ENCODE measurements at places on chromosomes 6 and 20.

DNA sequence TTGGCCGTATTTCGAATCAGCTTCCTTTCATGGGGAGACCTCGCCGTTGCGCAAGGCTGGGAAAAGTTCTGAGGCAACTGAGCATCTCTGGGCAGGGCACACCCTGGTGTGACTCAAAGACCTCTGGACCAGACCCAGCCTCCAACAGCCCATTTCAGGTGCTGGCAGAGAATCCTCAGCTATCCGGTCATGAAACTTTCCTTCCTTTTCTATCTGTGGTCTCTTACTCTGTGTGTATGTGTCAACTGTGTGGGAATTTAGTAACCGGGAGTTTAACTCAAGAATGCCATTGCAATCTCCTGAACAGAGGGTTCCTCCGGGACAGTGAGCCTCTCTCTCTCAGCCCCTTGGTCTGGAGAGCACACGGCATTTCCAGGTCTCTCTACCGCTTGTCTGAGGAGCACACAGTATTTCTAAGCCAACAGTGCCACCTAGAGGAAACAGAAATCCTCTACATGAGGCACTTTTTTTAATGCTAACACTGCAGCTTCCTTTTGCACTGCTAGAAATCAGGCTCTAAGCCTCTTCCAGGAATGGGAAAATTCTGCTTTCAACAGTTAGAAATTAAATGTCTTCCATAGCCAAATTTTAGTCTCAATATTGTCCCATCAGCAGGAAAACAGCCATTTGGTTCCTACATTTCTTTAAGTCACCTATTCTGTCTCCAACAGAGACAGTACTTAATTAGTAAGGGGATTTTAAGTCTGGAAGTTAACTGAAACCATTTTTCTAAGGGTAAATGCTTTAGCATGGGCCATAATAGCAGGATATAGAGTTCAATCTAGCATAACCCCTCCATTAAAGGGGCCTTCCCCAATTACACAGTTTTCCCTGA, 32.7 kb downstream of the PLN start:
- DNase-seq, result peak; percentile 66

GRCh38 chr20:63941282-63942081, 14.7 kb downstream of the UCKL1 start:
- peak; percentile 71 for DNase-seq

GRCh38 chr6:35354361-35355135, 12.2 kb downstream of the PPARD start:
- DNase-seq, result no peak

GRCh38 chr6:168032005-168032760, 34.7 kb downstream of the KIF25 start:
- DNase-seq, result peak; percentile 60

DNA sequence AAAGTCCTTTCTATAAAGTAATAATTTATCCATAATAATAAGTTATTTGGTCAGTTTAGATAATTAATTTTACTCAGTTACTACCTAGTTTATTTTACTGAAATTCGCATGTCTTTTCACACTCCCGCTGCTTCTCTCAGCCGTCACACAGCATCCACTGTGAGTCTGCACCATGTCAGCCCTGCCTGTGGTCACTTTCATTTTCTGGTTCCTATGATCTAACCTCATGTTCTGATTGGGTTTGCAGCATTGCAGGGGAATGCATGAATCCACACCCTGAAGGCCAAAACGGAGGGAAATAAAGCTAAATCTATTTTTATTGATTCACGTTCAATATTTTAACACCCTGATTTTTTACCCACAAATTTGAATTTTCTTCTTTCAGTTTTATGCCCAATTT, 47.4 kb downstream of the PDE10A start:
- no peak for DNase-seq

DNA sequence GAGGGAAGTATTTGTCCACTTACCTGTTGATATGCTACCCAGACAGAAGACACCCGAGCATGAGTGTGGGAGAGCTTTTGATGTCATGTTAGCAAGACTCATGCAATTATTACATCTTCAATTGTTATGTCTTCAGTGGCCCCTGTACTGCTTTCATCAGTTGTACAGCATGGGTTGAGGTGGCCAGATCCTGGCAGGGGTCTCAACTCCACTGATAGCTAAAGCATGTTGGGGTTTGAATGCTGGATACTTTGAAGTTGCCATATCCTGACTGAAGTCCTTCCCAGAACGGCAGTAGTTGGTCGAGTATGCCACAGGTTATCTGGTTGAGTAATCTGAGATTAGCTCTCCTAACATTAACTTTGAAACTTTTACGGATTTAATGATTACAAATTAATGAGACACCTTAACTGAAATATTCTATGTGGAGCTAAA, 46.7 kb downstream of the LRRN4 start:
- peak; percentile 19 for DNase-seq

DNA sequence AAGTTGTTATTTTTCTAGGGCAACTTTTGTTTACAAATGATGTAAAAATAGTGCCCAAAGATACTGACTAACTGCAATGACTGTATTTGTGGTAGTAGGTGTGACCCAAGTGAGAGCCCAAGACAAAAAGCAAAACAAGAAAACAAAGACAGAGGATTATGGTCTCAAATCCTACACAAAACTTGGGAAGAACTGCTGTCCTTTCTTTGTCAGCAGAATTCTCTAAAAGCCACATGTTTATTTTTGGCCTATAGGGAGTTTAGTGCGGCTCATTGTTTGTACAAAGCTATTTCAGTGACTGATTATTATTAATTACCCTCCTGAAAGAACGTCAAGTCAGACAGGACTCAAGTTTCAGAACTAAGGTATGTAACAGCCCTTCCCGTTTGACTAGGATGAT, 509.2 kb upstream of the SLC35B3 start:
- DNase-seq, result no peak

DNA sequence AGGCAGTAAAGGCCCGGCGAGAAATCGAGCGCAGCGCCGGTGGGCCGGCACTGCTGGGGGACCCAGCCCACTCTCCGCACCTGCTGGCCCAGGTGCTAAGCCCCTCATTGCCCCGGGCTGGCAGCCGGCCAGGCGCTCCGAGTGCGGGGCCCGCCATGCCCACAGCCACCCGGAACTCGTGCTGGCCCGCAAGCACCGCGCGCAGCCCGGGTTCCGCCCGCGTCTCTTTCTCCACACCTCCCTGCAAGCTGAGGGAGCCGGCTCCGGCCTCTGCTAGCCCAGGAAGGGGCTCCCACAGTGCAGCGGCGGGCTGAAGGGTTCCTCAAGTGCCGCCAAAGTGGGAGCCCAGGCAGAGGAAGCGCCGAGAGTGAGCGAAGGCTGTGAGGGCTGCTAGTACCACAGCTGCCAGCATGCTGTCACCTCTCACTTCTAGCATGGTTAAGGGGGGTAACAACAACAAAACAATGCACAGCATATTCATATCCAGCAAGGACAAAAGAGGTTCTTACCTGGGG, 11.3 kb upstream of the GMPR start:
- DNase-seq, result no peak

DNA sequence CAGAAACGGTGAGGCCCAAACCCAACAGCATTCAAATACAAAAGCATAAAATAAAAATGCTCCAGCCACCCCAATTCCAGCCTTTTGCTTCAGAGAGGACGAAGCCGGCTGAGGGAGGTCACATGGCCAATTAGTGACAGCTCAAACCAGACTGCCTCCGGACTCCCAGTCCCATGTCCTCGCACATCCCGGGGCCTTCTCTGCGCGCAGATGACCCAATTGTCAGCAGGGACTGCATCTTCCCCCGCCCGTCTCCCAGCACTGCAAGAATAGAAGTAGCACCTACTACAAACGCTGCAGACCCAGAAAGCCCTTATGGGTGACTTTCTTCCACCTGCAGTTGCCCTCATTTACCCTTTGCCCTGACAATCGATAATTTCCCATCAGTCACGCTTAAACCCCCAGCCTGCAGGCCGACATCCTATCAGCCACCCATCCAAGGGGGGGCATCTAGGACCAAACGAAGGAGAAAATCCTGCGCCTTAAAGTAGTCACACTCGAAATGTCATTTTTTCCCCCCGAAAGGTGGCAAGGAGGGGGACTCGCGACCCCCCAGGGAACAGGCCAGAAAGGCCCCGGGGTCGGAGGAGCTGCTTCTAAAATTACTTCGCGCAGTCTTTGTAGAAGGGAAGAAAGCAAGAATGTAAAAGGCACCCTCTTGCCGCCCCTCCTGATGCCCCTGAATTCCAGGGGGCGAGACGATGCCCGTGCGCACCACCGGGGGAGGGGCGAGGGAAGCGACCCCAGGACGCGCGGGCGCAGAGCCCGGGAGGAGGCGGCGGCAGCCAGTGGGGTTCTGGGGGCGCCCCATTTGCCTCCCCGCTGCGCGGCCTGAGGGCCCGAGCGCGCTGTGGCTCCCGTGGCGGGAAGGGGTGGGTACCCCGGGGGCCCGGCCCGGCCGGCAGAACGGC, 792 bp downstream of the SLC23A2 start:
- DNase-seq, result no peak

- DNase-seq, result no peak
Observed at GRCh38 chr20:4942331-4942730, 59.0 kb downstream of the SLC23A2 start.

DNA sequence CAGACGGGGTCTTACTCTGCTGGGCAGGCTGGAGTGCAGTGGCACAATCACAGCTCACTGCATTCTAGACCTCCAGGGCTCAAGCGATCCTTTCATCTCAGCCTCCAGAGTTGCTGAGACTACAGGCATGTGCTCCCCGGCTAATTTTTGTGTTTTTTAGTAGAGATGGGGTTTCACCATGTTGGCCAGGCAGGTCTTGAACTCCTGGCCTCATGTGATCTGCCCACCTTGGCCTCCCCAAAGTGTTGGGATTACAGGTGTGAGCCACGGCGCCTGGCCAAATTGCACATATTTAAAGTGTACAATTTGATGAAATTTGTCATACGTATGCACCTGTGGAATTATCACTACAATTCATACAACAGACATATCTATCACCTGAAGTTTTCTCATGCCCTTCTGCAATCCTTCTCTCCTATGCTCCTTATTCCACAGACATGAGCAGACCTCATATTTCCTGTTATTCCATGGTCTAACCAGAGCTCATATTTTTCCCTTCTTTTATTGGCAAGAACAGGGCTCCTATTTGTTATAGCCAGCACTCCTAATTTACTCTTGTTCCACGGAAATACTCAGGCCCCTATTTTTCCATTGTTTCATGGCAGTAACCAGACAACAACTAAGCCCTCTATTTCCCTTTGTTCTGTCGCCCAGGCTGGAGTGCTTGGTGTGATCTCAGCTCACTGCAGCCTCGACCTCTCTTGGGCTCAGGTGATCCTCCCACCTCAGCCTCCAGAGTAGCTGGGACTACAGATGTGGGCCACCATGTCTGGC, 2.2 kb upstream of the CSTL1 start:
- no peak for DNase-seq

- DNase-seq, result no peak
Observed at GRCh38 chr20:63351811-63352591, 9.1 kb downstream of the CHRNA4 start.

- no peak for DNase-seq
Observed at GRCh38 chr20:48659858-48660257, 167.9 kb downstream of the PREX1 start.

- DNase-seq, result no peak
Observed at GRCh38 chr6:113121571-113121970, 735.6 kb upstream of the MARCKS start.

DNA sequence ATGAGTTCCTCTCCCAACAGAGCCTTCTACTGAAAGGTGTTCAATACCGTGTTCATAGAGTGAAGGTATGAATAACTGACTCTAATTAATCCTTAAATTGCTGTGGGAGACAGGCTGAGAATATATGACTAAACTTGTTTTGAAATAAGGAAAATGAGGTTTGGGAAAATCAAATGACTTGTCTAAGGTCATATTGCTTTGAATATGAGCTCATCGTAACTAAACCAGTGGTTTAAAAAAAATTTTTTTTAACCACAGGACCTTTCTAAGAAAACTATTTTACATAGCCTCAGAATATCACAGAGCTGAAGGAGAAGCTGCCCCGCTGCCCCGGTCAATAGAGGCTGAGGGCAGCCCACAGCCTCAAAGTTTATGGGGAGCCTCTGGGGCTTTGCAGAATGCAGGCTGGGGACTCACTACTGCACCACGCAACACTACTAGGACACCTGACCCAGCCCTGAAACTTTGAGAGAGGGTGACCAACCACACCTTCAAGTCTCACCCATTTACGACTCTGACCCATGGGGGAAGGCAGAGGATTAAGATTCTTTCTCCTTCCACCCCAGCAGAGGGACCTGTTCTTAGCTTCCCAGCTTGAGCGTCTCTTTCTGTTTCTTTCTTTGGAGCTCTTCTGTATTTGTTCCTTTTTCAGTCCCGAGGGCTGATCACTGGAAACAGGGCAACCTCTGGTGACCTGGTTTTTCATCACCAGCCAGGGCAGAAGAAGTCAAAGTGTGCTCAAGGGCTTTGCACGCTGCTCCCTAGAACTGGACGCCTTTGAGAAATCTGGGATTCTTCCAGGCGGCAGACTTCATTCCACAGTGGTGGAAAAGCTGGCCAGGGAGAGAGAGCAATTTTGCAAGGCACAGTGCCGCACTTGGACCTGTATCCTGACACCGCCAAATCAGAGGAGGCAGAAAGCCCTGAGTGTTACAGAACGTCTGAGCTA, 220.2 kb downstream of the ATXN1 start:
- DNase-seq, result no peak

- no peak for DNase-seq
Observed at GRCh38 chr20:59824711-59825562, 108.5 kb downstream of the SYCP2 start.

DNA sequence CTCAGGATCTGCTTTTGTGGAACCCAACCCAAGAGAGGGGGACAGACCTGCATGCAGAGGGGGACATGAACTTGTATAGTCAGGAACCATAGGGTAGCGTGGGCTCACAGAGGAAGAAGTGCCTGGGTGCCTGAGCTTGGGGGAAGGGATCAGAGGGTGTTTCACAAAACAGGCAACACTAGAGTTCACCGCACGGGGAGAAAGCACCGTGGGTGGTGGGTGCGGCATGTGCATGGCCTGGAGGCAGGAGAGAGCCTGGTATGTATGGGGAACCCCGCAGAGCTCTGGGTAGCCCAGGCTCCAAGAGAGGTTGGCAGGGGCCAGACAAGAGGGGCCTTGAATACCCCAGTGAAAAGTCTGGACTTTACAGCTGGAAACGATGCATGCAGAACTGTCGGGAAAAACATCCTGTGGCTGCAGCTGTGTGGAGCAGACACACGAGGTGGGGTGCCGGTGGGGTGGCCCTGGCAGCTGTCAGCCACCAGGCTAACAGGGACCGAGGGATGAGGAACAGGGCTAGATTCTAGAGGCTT, 6.7 kb upstream of the EMILIN3 start:
- no peak for DNase-seq

DNA sequence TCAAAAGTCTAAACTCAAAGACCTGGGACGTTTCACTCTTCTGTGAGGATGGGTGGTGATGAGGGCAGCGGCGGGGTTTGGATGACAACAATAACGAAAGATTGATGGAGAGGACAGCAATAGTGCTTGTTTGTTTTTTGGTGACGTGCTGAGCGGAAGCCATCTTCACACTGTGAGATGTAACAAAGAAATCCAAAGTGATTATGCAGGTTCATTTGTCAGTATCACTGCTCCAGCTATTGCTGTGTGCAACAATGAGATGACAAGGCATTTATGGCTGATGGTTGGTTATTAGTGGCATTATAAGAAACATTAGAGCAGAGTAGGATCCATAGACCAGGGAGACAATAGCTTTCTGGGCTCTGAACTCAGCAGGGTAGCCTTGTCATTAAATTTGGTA, 306.7 kb downstream of the RNF144B start:
- no peak for DNase-seq

Measured in mammary epithelial cell (primary cell).